Left lung (tissue), 14 donors: ENCODE measurements at places on chromosomes 2 and 18. TPM values are rescaled to one million over a fixed set of nuclear protein-coding genes. Genes with fewer than 3 reads are reported as not detected.

- no peak for DNase-seq
These were observed 137.9 kb upstream of the RAB12 start for GRCh38 chr18:8471372-8471771.

DNA sequence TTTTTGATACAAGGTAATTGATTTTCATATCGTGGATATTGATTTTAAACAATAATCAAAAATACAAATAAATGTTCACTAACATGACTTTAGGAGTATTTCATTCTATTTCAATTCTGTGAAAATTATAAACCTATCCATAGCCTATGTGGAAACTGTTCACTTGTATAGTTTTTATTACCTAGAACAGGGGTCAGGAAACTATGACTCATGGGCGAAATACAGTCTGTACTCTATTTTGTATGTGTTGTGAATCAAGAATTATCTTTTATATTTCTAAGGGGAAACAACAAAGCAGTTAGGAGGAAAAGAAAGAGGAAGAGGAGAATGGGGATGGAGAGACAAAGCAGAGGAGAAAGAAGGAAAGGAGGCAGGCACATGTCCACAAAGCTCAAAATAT is 181.7 kb upstream of the VRK2 start:
- no peak for DNase-seq

GRCh38 chr2:7795778-7796563 is 878.8 kb downstream of the RNF144A start:
- DNase-seq = peak; percentile 32

DNA sequence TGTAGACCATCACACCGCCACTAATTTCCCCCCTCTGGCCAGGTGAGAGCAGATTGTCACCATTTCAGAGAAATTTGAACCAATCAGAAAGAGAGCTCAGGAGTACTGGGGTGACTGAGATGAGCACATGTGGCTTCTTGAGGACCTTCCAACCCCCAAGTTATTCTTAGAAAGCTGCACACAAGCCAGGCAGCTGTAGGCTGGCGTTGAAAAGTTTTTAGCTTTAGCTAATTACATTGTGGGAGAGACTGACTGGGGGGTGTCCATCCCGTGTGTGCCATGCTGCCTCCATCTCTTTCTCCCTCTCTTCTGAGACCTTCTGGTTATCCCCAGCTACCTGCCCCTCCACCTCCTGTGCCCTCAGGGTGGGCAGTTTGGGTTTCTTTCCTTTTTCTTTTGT is 154.0 kb downstream of the AGAP1 start:
- DNase-seq = no peak

The NT5C1B gene
- polyA plus RNA-seq = 1.4 TPM

GRCh38 chr18:45236676-45237075 is 378.6 kb upstream of the SLC14A2 start:
- DNase-seq = no peak

The CD8B2 gene
- 0.28 TPM for polyA plus RNA-seq

- DNase-seq = no peak
These were observed 518.6 kb upstream of the FSIP2 start for GRCh38 chr2:185219981-185220380.

- no peak for DNase-seq
These were observed 42.1 kb upstream of the RFX8 start for GRCh38 chr2:101516823-101517690.

DNA sequence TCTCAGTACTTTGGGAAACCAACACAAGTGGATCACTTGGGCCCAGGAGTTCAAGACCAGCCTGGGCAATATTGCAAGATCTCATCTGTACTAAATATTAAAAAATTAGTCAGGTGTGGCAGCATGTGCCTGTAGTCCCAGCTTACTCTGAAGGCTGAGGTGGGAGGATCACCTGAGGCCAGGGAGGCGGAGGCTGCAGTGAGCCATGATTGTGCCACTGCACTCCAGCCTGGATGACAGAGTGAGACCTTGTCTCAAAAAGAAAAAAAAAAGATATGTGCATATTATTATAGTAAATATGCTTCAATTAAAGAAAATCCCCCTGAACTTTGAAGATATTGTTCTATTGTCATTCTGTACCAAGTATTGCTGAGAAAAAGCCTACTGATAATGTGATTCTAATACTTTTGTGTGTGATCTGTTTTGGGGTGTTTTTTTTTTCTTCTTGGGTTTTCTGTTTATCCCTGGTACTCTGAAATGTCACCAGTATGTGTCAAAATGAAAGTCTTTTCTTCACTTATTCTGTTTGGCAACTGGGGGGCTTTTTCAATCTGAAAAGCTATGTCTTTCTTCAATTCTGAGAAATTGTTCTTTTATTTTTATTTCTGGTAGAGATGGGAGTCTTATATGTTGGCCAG is 13.2 kb downstream of the NEURL3 start:
- DNase-seq = no peak

The ORC4 gene
- polyA plus RNA-seq = 86.0 TPM

The PDE1A gene
- polyA plus RNA-seq = 14.3 TPM

DNA sequence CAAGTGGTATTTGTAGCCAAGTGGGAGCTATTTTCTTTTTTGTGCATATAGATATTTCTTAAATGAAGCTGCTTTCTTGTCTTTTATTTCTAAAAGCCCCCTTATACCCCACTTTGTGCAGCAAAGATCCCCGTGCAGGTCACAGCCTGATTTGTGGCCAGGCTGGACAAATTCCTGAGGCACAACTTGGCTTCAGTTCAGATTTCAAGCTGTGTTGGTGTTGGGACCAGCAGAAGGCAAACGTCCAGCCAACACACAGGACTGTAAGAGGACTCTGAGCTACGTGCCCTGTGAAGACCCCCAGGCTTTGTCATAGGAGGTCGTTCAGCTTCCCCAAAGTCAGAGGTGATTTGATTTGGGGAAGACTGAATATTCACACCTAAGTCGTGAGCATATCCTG is 21.9 kb downstream of the FOSL2 start:
- no peak for DNase-seq

GRCh38 chr2:234670052-234670451 is 173.2 kb upstream of the ARL4C start:
- DNase-seq = no peak

The FZD7 gene
- 37.0 TPM for polyA plus RNA-seq

The RESP18 gene
- polyA plus RNA-seq = not detected

DNA sequence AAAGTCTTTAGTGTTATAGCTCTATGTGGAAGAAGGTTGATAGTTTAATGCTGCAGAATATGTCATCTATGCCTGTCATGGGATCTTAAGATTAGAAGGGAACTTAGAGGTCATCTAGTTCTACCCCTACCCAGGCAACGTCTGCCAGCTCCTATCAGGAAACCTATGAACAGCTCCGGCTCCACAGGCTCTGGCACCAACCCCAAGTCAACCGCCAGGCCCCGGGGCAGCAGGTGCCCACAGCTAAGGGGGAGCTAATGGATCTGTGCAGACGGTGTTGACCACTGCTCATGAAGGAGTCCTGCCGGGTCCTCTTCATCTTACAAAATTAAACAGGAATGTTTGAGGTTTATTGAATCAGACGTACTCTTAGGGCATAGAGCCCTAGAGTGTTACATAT is 440.8 kb upstream of the KLHL29 start:
- DNase-seq = no peak

DNA sequence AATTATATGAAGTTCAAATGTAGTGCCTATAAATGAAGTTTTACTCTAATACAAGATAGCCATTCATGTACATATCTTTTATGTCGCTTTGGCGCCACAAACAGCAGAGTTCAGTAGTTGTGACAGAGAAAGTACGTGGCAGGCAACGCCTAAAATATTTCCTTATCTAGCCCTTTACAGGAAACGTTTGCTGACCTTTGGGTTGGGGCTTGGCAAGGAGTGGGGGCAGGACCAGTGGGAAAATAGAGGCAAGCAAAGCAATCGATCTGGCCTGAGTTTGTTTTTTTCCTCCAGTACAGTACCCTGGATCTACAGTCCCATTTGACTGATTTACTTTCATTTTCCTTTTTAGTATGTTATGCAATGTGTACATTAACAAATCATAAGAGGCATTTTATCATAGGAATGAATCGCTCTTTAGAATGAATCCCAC is 13.1 kb downstream of the CCDC68 start:
- DNase-seq = no peak

The RIT2 gene
- polyA plus RNA-seq = not detected

DNA sequence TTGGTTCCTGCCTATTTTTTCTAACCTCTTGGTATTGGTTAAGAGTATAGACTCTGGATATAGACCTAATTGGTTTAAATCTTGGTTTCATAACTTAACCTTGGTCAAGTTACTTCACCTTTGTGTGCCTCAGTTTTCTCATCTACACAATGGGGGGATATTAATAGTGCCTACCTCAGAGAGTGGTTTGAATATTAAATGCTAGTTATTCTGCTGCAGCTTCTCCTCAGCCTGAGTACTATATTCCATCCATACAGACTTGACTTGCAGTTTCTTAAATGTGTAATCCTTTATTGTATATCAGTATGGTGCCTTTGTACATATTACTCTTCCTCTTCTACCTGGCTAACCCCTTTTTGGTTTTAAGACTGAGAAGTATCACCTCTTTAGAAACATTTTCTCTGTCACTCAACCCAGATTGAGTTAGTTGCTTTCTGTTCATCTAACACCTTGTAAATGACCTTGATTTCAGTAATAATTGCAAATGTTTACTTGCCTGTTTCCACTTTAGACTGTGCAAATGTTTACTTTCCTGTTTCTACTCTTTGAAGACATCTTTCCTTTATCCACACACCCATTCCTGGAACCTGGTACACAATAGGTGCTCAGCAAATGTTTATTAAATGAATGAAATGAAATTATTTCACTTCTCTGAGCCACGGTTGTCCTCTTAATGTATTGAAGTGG is 6.6 kb downstream of the ACVR2A start:
- DNase-seq = no peak

GRCh38 chr2:30481323-30481800 is 34.3 kb downstream of the LCLAT1 start:
- DNase-seq = peak; percentile 56

The RASGRP3 gene
- polyA plus RNA-seq = 34.0 TPM

The KCNK3 gene
- polyA plus RNA-seq = 22.7 TPM

The SNORC gene
- polyA plus RNA-seq = 2.7 TPM

GRCh38 chr2:238875101-238875470 is 27.2 kb downstream of the TWIST2 start:
- no peak for DNase-seq

The DPP10 gene
- 4.5 TPM for polyA plus RNA-seq

DNA sequence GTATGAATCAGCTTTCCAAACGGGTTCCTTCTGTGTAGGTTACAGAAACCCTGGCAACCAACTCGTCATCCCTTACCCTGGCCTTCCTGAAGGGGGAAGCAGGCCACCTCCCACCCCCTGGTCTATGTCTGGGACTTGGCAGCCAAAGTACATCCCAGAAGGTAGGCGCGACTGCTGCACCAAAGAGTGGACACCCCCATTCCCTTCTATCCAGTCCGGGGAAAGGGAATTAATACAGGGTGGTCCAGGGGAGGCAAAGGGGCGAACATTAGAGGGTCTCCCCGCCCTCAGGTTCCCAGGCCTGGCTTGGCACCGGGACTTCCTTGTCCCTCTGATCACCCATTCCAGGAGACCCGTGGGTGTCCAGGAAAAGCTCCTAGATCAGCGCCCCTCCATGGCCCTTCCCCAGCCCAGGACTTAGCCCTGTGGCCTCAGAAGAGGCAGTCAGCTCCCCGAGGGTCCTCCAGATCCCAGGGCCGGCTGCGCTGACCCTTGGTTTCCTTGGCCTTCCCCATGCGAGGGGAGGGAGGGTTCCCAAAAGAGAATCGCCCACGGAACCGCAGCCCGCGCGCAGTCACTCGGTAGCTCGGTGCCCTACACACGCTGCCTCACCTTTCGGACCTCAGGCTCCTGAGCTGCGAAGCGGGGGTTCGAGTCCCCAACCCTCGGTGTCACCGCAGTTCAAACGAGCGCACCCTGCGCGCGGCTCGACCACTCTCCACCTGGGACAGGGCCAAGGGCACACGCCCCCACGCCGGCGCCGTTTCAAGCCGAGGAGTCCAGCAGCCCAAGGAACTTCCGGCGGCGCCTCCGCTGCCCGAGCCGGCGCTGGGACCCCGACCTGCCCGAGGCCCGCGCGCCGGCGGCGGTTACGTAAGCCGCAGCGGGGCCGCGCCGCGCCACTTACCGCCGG is at the start of gene PER2:
Gene PER2, minus strand, starts transcription at position 874 of the 913 bp plus-strand sequence. CDS start 10,674 bp downstream, outside the sequence.
- peak; percentile 63 for DNase-seq

DNA sequence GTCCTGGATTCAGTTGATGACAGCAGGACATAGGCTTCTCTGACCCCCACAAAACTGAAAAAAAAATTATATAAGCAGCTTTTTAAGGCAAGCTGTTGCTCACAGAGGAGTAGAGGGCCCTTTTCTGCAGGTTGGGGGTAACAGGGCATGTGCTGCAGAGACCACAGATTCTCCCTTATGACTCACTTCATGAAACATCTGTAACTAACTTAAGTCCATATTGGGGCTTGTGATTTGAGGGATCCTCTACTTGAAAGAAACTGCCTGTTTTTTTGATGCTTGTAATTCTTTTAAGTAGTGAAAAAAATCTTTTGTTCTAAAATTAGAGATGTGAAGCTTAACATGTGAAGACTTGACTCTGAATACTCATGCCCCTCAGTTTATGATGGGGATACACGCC is 33.4 kb downstream of the XRCC5 start:
- no peak for DNase-seq

- DNase-seq = no peak
These were observed 72.0 kb upstream of the EPB41L5 start for GRCh38 chr2:119940856-119941255.

GRCh38 chr2:179049546-179050311 is at the start of gene CCDC141:
Gene CCDC141, minus strand, starts transcription at chr2:179050137. Its CDS starts 196 bp downstream, at chr2:179049941.
- DNase-seq = no peak

DNA sequence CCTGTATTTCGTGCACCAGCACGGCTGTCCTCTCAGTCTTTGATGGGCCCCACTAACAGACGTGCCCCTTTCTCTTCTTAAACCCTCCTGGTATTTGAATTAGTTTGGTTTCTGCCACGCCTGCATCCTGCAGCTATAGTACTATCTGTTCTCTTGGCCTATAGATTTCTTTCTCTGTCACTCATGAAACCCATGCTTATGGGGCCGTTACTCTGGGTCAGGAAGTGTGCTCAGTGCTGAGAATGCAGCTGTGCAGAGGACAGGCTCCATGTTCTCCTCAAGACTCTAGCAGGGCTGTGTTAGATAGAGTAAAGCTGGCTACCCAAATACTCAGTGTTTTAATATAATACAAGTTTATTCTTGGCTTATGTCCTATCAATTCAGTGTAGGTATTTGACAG is 180.0 kb downstream of the INSIG2 start:
- DNase-seq = no peak

The ANO7 gene
- 2.8 TPM for polyA plus RNA-seq

- no peak for DNase-seq
These were observed 54.4 kb downstream of the RPL37A start for GRCh38 chr2:216553093-216553478.

DNA sequence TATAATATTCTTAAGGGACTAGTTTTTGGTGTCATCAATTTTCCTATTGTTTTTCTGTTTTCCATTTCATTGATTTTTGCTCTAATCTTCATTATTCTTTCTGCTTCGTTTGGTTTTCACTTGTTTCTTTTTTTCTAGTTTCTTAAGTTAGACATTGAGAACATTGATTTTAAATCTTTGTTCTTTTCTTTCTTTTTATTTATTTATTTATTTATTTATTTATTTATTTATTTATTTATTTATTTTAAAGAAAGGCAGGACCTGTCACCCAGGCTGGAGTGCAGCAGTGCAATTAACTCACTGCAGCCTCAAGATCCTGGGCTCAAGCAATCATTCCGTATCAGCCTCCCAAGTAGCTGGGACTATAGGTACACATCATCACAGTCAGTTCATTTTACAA is 7.0 kb upstream of the FMNL2 start:
- no peak for DNase-seq

GRCh38 chr2:45191976-45192375 is 182.7 kb upstream of the SIX2 start:
- no peak for DNase-seq
